Muscle of leg (tissue), 16 donors: ENCODE measurements at places on chromosomes 1 and 21. TPM values are rescaled to one million over a fixed set of nuclear protein-coding genes. Genes with fewer than 3 reads are reported as not detected.
A peak's percentile ranks its signal among the peaks of the same experiment; 100 is the strongest.

GRCh38 chr1:3924825-3925220 lies 24.8 kb upstream of the C1orf174 start:
- peak; percentile 57 for DNase-seq
- H3K27me3 ChIP-seq = peaks cover 10% of the 10 kb centered on the region
- H3K27ac ChIP-seq = no peak overlapping the region
- H3K4me1 ChIP-seq = peaks cover 14% of the 10 kb centered on the region
- H3K4me3 ChIP-seq = no peak overlapping the region

- H3K27me3 ChIP-seq = no peaks in the 10 kb centered on the region
- no peak overlapping the region for H3K27ac ChIP-seq
- DNase-seq = no peak
Measured at GRCh38 chr1:100626397-100626796, 88.5 kb downstream of the GPR88 start.

- peaks cover 12% of the 10 kb centered on the region for H3K4me1 ChIP-seq
- no peaks in the 10 kb centered on the region for H3K36me3 ChIP-seq
- peaks cover 6% of the 10 kb centered on the region for H3K27me3 ChIP-seq
- peak; percentile 41 for DNase-seq
Measured at GRCh38 chr1:78490861-78491450, at the start of gene PTGFR. Gene PTGFR, plus strand, starts transcription at chr1:78490974. Its CDS starts 1,770 bp downstream, at chr1:78492744.

DNA sequence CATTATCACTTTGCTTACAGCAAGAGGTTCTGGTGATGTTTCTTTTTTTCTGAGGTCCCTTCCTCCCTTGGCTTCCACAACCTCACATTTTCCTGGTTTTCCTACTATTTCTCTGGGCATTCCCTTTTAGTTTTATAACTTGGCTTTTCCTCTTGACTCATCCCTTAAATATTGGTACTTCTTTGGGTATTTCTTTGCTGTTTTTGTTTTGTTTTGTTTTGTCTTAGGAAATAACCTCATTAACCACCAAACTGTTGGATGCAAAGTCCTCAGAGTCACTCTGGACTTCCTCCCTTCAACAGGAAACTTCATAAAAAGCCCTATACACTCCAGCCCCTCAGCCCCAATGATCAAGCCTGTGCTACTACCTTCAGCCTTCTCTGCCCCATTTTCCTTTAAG lies 211.1 kb downstream of the DUSP10 start:
- H3K4me1 ChIP-seq = no peaks in the 10 kb centered on the region
- no peaks in the 10 kb centered on the region for H3K27me3 ChIP-seq
- no peaks in the 10 kb centered on the region for H3K36me3 ChIP-seq
- H3K27ac ChIP-seq = no peak overlapping the region
- DNase-seq = no peak

- DNase-seq = no peak
- H3K4me3 ChIP-seq = no peak overlapping the region
- no peak overlapping the region for H3K27ac ChIP-seq
- no peaks in the 10 kb centered on the region for H3K27me3 ChIP-seq
Measured at GRCh38 chr1:165645654-165646366, 14.8 kb downstream of the MGST3 start.

DNA sequence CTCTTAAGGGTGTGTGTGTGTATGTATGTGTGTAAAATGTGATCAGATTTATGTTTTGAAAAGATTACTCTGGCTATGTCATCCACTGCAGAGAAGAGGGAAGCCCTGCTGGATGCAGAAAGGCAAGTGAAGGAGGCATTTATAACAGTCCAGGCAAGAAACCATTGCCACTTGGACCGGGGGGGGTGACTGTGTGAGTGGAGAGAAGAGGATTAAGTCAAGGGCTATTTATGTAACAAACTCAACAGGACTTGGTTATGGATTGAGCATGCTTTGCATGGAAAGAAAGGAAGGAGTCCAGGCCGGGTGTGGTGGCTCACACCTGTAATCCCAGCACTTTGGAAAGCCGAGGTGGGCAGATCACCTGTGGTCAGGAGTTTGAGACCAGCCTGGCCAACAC lies 143.0 kb downstream of the URB2 start:
- H3K4me3 ChIP-seq = no peak overlapping the region
- no peak overlapping the region for H3K27ac ChIP-seq
- no peaks in the 10 kb centered on the region for H3K4me1 ChIP-seq
- H3K27me3 ChIP-seq = no peaks in the 10 kb centered on the region
- no peaks in the 10 kb centered on the region for H3K36me3 ChIP-seq

DNA sequence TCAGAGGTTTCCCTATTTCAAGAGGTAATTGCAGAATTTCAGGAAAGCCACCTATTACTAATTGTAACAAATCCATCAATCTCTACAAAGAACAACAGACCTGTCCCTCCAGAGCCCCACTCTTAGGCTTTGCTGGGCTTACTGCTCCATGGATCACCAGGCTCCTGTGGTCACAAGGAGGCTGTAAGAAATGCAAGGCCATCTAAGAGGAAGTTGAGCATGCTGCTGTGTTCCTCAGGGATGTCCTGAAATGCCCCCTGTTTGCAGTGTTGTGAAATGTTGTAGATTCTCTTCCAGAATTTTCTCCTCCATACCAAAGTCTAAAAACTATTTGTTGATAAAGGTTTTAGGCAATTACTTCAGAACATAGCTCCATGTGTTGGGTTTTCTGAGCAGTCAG lies 24.4 kb upstream of the DUSP23 start:
- peak; percentile 34 for DNase-seq
- H3K27me3 ChIP-seq = no peaks in the 10 kb centered on the region
- no peaks in the 10 kb centered on the region for H3K36me3 ChIP-seq

DNA sequence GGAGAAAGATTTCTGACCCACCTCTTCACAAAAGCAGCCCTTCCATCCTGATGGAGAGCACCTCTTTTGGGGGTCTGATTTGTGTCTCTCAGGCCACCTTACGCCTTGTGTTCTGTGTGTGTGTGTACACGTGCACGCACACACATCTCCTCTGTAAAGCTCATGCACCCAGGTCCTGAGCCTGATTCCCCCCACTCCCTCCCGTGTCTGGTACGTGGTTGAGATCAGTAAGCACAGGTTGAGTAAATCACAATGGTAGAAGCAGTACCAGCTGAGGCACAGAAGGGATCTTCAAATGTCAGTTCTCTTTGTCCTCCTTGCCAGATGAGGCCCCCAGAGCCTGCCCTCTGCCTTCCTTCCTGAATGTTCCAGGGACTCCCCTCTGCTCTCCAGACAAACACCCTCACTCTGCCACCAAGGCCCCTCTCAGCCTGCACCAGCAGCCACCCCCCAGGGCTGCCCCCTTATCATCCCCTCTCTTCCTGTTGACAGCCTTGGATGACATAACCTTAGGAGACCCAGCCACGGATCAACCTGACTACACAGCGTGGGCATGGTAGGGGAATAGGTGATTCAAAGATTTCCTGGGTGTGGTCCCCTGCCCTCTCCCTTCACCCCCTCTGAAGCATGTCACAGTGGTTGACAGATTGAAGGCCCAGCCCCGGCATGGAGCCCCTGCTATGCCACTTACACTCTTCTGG lies 112.8 kb downstream of the HIVEP3 start:
- no peak overlapping the region for H3K4me3 ChIP-seq
- H3K36me3 ChIP-seq = no peaks in the 10 kb centered on the region
- no peak overlapping the region for H3K27ac ChIP-seq
- DNase-seq = no peak
- no peaks in the 10 kb centered on the region for H3K27me3 ChIP-seq

DNA sequence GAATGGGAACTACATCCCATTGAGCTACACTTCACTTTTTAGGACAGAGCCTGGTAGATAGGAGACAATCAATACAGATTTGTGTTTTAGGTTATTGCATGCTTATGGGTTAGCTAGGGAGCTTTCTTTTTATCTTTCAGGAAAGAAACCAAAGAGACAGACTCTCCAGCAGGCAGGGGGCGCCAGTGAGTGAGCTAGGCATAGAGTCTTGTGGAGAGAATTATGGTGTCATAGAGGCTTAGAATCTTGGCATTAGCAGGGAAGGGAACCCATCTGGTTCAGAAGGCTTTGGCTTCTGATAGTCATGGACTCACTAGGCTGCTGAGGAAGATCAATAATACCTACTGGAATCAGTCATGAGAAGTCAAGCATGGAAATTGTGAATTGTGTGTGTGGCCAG lies at the start of gene SMCP:
TSS of gene SMCP (plus strand) at position 281 of the 400 bp plus-strand sequence. CDS start 6,101 bp downstream, outside the sequence.
- H3K4me1 ChIP-seq = no peaks in the 10 kb centered on the region
- H3K27ac ChIP-seq = no peak within 1 kb of the TSS
- H3K4me3 ChIP-seq = no peak within 1 kb of the TSS

GRCh38 chr1:196655494-196655893 lies 3.7 kb downstream of the CFH start:
- no peaks in the 10 kb centered on the region for H3K27me3 ChIP-seq
- H3K36me3 ChIP-seq = no peaks in the 10 kb centered on the region
- no peaks in the 10 kb centered on the region for H3K4me1 ChIP-seq
- no peak overlapping the region for H3K4me3 ChIP-seq
- no peak for DNase-seq
- H3K27ac ChIP-seq = no peak overlapping the region

- H3K4me1 ChIP-seq = no peaks in the 10 kb centered on the region
- H3K36me3 ChIP-seq = no peaks in the 10 kb centered on the region
- no peak overlapping the region for H3K4me3 ChIP-seq
- H3K27ac ChIP-seq = no peak overlapping the region
- H3K27me3 ChIP-seq = peaks cover 16% of the 10 kb centered on the region
- DNase-seq = peak; percentile 43
Measured at GRCh38 chr1:36653850-36654249, 171.1 kb upstream of the CSF3R start.

- DNase-seq = no peak
- no peak overlapping the region for H3K4me3 ChIP-seq
- H3K4me1 ChIP-seq = peaks cover 33% of the 10 kb centered on the region
- H3K36me3 ChIP-seq = no peaks in the 10 kb centered on the region
- no peaks in the 10 kb centered on the region for H3K27me3 ChIP-seq
Measured at GRCh38 chr1:65176591-65176990, 28.6 kb downstream of the AK4 start.

DNA sequence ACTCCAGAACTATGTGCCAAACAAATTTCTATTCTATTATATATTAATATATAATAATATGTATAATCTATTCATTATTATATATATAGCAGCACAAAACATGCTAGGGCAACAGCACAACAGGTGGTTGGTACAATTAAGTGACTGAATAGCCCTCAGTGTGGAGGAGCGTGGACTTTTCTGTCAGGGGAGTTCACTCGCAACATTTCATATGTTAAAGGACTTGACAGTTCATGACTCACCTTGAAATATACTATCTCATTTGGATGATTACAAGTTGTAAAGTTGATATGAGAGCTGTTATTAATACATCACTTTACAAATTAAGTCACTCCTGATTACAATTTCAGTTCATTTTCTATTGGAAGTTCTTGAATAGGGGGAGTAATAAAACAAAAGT lies 178.4 kb downstream of the LHX8 start:
- DNase-seq = no peak
- H3K36me3 ChIP-seq = no peaks in the 10 kb centered on the region
- H3K27ac ChIP-seq = no peak overlapping the region
- H3K27me3 ChIP-seq = no peaks in the 10 kb centered on the region
- no peak overlapping the region for H3K4me3 ChIP-seq

DNA sequence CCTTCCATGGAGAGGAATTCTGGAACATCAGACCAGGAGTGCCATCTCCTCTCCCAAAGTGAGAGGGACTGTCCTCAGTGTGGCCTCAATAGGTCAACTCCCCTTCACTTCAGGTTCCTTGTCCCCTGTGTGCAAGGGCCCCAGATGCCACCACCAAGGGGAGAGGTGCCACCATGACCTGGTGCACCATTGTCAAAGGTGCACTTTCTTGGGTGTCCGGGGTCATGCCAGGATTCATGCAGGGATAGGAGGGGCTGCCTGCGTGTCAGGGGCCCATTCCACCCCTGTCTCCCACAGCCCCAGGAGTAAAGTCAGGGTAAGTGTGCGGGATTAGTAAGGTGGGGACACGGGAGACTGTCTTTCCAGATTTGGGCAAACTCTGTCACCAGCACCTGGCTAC lies 21.4 kb upstream of the EPHA2 start:
- DNase-seq = no peak
- H3K4me1 ChIP-seq = peaks cover 68% of the 10 kb centered on the region
- H3K36me3 ChIP-seq = no peaks in the 10 kb centered on the region
- no peaks in the 10 kb centered on the region for H3K27me3 ChIP-seq

- H3K36me3 ChIP-seq = no peaks in the 10 kb centered on the region
- peaks cover 36% of the 10 kb centered on the region for H3K4me1 ChIP-seq
- DNase-seq = no peak
- no peak overlapping the region for H3K27ac ChIP-seq
- peaks cover 31% of the 10 kb centered on the region for H3K27me3 ChIP-seq
Measured at GRCh38 chr1:3702528-3702927, 49.7 kb upstream of the CCDC27 start.

The TSSK3 gene
- 1.2 TPM for total RNA-seq

The LCE2C gene
- not detected for total RNA-seq

The SKI gene
- total RNA-seq = 16.8 TPM

The DNALI1 gene
- 8.2 TPM for total RNA-seq

The ATP5PF gene
- total RNA-seq = 144 TPM

The ALX3 gene
- not detected for total RNA-seq

The OR2M3 gene
- total RNA-seq = not detected

The PTGFRN gene
- 127 TPM for total RNA-seq

The DIPK1A gene
- total RNA-seq = 5.9 TPM

The LDLRAD2 gene
- 1.5 TPM for total RNA-seq

The ATP1A4 gene
- total RNA-seq = 0.44 TPM

The SLAMF9 gene
- not detected for total RNA-seq

The FCGR1A gene
- 1.4 TPM for total RNA-seq

The CYP4A22 gene
- not detected for total RNA-seq

The ZBTB17 gene
- total RNA-seq = 27.4 TPM

The LORICRIN gene
- total RNA-seq = not detected
